ENCODE measurements at places on chromosomes 1 and 21.

DNA sequence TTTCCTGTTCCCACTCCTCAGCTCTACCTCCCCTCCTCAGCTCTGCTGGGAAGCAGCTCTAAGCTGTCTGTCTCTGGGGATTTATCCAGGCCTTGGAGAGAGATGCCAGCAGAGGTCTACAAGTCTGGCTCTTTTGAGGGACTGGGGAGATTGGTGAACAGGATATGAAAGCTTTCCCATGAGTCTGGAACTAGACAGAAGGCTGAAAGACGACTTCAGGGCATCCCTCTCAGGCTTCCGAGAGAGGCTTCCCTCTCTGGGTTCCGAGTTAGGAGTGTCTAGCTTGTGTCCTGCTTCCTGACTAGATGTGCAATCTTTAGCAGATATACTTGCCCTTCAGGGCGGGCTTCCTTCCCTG is 733 bp downstream of the TMEM35B start:
- no peak for DNase-seq

GRCh38 chr1:206808615-206809014 is 36.3 kb upstream of the IL10 start:
- DNase-seq = no peak

GRCh38 chr1:245572709-245573108 is 417.9 kb downstream of the KIF26B start:
- DNase-seq = no peak

- DNase-seq = no peak
Observed at GRCh38 chr1:87495147-87495546, 166.5 kb downstream of the LMO4 start.

GRCh38 chr1:46802081-46802480 is 3.2 kb downstream of the CYP4B1 start:
- no peak for DNase-seq

GRCh38 chr1:161185282-161185682 is 8.0 kb upstream of the B4GALT3 start:
- DNase-seq = peak; percentile 53

Data from activated T-cell treated with anti-CD3 and anti-CD28 coated beads for 4 hours (primary cell).